ENCODE measurements at places on chromosomes 2 and 18.

- DNase-seq = no peak
These were observed 4.6 kb downstream of the LOXL3 start for GRCh38 chr2:74548900-74549826.

DNA sequence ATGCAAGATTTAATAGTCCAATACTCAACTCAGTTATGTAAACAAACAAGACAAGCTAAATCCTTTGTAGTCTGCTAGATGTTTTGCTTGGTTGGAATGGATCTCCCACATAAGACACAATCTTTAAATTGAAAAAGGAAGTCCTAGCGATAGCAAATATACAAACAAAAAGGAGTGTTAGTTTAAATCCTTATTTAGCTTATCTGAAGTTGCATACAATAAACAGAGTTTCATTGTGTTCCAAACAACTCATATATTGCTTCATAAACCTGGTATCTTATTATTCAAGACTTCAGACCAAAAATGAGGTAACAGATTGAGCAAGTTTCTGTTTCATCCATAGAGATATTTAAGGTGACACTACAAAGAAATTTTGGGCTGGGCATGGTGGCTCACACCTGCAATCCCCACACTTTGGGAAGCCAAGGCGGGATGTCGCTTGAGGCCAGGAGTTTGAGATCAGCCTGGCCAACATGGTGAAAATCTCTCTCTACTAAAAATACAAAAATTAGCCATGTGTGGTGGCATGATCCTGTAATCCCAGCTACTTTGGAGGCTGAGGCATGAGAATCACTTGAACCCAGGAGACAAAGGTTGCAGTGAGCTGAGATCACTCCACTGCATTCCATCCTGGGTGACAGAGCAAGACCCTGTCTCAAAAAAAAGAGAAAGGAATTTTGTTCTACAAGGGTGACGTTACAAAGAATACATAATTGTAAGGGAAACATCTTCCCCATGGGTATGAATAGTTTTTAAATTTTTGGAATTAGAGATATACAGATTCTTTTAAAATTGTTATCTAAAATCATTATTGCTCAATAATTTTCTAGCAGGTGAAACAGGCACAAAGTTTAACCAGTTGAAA lies 150.5 kb upstream of the L3MBTL4 start:
- DNase-seq = no peak

- DNase-seq = no peak
These were observed 48.1 kb upstream of the SLC35G4 start for GRCh38 chr18:11561293-11561692.

- DNase-seq = no peak
These were observed 96.3 kb upstream of the TANK start for GRCh38 chr2:161063946-161064306.

GRCh38 chr2:129904532-129905446 lies 74.7 kb upstream of the RAB6C start:
- no peak for DNase-seq

GRCh38 chr18:23998820-23999219 lies 15.7 kb upstream of the TTC39C start:
- DNase-seq = no peak

DNA sequence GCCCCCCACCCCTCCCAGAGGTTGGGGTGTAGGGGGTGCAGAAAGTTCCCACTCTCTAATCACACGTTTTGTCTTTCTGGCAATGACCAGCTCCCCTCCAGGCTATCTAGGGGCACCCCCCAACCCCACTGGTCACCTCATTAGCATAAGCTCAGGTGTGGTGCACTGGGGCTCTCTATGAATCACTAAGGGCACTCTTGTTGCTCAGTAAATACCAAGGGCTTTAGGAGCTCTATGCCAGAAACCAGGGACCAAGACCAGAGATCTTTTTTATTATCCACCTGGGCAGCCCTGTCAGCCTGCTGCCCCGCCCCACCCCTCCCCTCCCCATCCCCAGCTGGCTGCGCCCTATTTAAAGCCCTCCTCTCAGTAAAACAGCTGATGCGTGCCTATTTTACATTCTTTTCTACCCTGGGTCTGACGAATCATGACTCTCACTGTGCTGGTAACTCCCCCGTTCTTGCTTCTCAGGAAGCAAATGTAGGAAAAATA lies 24.3 kb downstream of the NCK2 start:
- DNase-seq = no peak

- DNase-seq = no peak
These were observed 16.2 kb downstream of the AFF3 start for GRCh38 chr2:100126201-100126600.

GRCh38 chr2:196515051-196515450 lies 124.5 kb upstream of the CCDC150 start:
- DNase-seq = no peak

DNA sequence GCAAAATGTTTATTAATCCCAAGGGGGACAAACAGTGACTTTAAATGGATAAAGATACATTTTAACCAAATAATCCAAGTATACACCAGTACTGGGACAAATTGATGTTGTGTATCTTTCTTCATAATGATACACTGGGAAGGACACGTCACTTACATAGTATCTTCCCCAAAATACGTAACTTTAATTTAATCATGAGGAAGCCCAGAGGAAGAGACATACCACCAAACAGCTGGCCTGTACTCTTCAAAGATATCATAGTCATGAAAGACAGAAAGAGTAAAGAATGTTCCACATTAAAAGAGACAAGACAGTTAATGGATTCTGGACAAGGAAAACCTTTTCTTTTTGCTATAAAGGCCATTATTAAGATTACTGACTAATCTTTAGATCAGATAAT lies 37.1 kb downstream of the AGFG1 start:
- DNase-seq = no peak

DNA sequence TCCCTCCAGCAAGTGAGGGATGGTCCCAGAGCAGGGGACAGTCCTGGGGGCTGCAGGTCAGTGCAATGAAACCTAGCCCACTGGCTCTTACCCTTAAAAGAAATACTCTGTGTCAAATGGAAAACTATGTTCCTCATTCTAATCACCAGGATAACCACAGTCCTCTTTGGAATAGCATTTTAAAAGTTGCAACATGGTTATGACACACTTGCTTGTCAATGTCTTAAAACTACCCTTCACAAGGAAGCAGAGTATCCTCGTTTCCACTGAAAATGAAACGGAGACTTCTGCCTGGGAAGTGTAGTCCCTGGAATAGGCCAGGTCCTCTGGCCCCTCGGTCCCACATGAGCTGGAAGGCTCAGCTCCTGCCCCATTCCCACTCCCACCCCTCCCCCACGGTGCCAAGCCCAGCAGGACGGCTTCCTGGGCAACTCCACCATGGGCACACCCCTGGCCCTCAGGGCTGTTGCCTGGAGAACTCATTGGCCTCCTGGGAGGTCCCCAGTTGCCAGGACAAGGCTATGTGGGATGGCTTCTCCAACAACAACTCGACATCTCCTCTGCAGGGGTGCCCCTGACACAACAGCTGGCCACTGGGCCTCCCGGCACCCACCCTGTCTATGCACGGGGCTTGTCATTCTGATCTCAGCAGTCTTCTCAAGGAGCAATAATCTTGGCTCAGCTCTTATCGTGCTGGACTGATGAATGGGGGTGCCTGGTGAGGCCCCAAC lies 38.3 kb upstream of the ST3GAL5 start:
- DNase-seq = no peak

GRCh38 chr2:212694398-212694797 lies 155.8 kb upstream of the ERBB4 start:
- DNase-seq = no peak

- no peak for DNase-seq
These were observed 889 bp downstream of the ZC3H15 start for GRCh38 chr2:186486651-186487647.

GRCh38 chr2:106025796-106026195 lies 168.3 kb downstream of the UXS1 start:
- no peak for DNase-seq

DNA sequence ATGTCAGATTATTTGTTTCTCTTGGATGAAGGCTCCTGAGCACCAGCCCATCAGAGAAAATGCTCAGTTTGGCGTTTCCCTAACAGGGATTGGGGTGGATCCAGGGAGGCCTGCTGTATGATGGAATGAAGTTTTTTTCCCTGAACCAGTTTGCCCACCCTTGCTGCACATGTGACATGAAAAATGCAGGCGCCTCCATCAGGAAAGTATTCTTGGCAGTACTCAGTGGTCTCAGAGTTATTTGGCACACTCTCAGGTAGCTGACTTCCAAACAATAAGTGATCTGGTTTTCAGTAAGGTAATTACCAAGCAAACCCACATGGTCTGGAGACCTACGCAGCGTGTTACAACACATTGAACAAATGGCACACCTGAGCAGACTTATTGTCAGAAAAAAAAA lies 254.9 kb downstream of the PAX3 start:
- DNase-seq = no peak

- DNase-seq = no peak
These were observed 177.6 kb downstream of the ZNF521 start for GRCh38 chr18:25174324-25174723.

GRCh38 chr2:26712486-26713465 lies 20.3 kb downstream of the KCNK3 start:
- no peak for DNase-seq

DNA sequence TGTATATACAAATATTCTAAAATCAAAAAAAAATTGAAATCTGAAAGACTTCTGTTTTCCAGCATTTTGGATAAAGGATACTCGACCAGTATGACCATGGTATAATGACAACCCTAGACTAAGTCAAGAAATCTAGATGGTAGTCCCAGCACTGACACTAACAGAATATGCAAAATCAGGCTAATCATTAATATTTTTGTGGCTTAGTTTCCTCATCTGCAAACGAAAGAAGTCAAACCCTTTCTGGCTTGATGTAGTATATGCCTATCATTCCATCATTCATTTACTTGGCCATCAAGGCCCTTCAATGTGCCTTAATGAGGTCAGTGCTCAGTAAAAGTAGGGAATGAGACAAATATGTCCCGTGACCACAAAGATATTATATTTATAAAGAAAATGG lies 83.5 kb downstream of the NCKAP5 start:
- DNase-seq = no peak

Measured in CD4-positive, alpha-beta T cell (primary cell).